ENCODE measurements at places on chromosomes 3 and 15. TPM values are rescaled to one million over a fixed set of nuclear protein-coding genes. Genes with fewer than 3 reads are reported as not detected.

SLC12A1 gene
- polyA plus RNA-seq = 671 TPM

SIDT1 gene
- polyA plus RNA-seq = 2.7 TPM

SNRPN gene
- polyA plus RNA-seq = 217 TPM

THUMPD3 gene
- polyA plus RNA-seq = 53.4 TPM

MFN1 gene
- polyA plus RNA-seq = 53.6 TPM

FES gene
- 9.3 TPM for polyA plus RNA-seq

SHC4 gene
- polyA plus RNA-seq = 2.0 TPM

CYP1A1 gene
- not detected for polyA plus RNA-seq

OXNAD1 gene
- 18.4 TPM for polyA plus RNA-seq

GUCA1C gene
- 0.41 TPM for polyA plus RNA-seq

PRRT3 gene
- 4.3 TPM for polyA plus RNA-seq

SRGAP3 gene
- 15.0 TPM for polyA plus RNA-seq

TSEN2 gene
- 18.6 TPM for polyA plus RNA-seq

TP63 gene
- 0.91 TPM for polyA plus RNA-seq

ROBO2 gene
- polyA plus RNA-seq = 82.4 TPM

DPPA4 gene
- polyA plus RNA-seq = 3.4 TPM

CCR1 gene
- polyA plus RNA-seq = 2.3 TPM

CYP1A2 gene
- 0.19 TPM for polyA plus RNA-seq

AP3S2 gene
- 51.2 TPM for polyA plus RNA-seq

ABHD14A gene
- polyA plus RNA-seq = 34.7 TPM

DUOXA2 gene
- polyA plus RNA-seq = not detected

FANCD2OS gene
- 0.51 TPM for polyA plus RNA-seq

WNT5A gene
- polyA plus RNA-seq = 44.2 TPM

C3orf85 gene
- 18.1 TPM for polyA plus RNA-seq

EFCC1 gene
- polyA plus RNA-seq = 3.0 TPM

LDHAL6B gene
- polyA plus RNA-seq = 0.26 TPM

ITPKA gene
- 0.46 TPM for polyA plus RNA-seq

DNAH1 gene
- polyA plus RNA-seq = 8.1 TPM

HTR3E gene
- not detected for polyA plus RNA-seq

DGKG gene
- 0.76 TPM for polyA plus RNA-seq
